ENCODE measurements at places on chromosomes 7 and 10. TPM values are rescaled to one million over a fixed set of nuclear protein-coding genes. Genes with fewer than 3 reads are reported as not detected.

DNA sequence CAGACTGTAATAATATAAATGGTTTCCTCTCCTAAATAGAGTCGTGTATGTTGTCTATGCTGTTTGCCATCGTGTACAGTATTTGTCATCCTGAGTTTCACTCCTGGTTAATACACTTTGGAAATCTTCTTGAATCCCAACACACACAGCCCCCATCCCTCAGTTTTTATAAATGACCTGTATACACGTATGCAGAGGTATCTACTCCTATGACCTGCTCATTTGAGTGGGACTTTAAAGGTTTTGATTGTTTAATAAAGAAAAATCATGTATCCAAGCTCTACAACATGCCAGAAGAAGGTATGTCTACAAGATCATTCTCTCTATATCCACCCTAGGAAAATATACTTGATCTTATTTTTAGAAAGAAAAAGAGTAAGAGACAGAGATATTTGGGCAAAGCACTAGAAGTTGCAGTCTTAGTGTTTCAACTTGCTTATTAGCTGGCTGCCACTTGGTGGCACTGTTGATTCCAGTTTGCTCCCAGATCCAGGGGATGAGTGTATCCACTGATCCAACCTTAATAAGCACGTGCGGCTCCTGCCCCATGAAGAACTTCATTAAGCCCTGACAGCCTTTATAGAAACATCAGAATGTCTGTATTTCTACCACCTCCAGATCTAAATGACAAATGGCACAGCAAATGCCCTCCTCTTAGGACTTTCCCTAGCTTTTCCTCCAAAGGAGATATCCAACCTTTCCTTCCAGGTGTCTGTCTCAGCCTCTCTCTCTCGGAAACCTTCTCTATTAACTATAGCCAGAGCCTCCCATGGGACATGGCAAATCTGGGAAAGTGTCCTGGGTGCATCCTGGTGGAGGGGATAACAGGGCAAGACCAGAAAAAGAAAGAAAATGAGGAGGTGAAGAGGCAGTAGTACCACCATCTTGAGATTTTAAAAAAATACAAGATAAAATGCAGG, 181.6 kb upstream of the NEBL start:
- peak; percentile 50 for DNase-seq

DNA sequence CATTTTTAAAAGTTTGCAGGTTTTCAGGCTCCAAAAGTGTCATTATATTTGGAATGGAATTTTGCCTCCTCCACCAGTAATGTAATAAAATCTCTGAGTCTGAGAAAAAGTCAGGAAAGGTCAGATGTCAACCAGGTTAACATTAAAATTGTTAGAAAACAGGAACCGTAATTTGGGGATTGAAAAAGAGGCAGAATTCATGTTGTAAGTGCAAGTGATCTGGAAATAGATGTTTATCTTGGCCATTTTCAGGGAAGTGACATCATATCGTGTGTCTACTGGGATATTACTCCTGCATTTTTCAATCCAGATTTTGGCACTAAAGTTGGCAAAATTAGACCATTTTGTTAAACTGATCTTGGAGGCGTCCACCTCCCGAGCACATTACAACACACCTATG, 428.5 kb upstream of the MGMT start:
- DNase-seq: no peak

Gene LFNG
- 0.33 TPM for total RNA-seq

Gene CALHM1
- not detected for total RNA-seq

DNA sequence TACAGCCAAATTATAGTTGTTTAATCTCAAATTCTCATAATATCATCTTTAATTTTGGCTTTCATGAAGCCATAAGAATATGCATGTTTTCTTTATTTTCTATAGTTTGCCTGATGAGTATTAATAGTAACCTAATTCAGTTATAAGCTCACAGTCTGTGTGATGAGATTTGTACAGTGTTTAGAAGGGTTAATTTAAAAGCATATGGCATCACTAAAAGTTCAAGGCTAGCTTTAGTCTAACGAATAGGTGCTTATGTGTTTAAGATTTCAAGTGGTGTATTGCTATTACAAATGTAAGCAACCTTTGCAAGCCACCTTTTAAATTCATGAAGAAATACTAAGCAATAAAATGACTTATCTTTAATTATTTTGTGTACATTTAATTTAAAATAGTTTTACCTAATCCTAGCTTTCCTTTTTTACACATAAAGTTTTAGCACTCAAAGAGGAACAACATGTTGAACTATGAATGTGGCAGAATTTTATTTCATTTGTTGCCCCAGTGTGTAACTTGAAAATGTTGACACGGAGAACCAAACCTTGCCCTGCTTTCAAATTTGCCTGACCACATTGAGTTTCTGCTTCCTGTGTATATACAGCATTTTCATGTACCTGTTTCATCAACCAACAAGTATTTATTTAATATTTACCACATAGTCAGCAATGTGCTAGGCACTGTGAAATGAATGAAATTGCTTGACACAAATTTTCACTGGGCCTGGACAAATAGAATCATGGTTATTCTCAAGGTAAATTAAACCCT, 41.5 kb downstream of the TET1 start:
- no peak for DNase-seq

Gene LIPF
- not detected for total RNA-seq

- DNase-seq: no peak
These were observed 113.9 kb upstream of the STK17A start for GRCh38 chr7:43469051-43469450.

DNA sequence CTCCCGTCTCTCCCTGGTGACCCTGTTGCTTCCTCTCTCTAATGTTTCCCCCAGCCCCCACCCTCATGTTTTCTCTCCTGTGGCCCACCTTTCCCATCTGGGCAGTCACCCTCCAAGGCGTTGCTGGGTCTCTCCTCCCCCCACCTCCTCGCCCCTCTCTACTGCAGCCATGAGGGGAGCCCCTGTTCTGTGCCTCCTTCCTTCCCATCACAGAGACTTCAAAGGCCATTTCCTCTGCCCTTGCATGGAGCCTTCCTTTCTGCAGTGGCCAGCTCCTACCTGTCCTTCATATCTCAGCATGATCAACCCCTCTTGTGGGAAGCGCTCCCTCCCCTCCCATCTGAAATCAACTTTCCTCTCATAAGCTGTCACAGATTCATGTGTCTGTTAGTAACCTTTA, 194.0 kb upstream of the PRSS58 start:
- no peak for DNase-seq

GRCh38 chr10:47061776-47062175, 150.5 kb downstream of the PTPN20 start:
- DNase-seq: no peak

DNA sequence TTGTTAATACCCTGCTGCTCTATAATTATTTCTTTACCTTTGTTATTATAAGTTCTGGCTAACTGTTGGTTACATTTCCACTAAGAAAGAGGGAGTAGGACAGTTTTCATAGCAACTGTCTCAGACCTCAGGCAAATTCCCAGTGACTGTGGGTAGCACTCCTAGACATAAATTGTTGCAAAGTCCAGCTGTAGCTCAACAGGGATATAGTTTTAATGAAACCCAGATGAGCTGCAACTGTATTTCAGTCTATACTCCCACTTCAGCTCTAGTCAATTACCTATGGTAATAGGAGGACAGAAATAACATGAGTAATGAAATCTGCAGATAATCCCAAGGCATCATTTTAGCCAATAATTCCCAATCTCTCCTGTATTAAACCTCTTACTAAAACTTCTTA, 103.0 kb upstream of the SEMA3A start:
- no peak for DNase-seq

Gene STEAP4
- total RNA-seq: 0.99 TPM

DNA sequence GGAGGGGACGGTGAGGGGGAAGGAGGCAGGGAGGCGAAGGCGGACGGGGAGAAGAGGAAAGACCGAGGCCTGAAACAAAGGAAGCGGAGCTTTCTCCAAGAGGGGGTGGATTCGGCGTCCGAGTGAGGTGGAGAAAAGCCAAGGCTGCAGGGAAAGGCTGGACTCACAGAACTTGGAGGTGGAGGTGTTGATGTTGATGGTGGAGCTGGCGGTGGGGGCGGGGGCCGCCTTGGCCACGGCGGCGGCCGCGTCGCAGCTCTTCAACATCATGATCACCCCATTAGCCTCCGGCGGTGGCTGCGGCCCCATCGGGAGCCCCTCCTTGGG, 578 bp downstream of the CACUL1 start:
- peak; percentile 31 for DNase-seq

DNA sequence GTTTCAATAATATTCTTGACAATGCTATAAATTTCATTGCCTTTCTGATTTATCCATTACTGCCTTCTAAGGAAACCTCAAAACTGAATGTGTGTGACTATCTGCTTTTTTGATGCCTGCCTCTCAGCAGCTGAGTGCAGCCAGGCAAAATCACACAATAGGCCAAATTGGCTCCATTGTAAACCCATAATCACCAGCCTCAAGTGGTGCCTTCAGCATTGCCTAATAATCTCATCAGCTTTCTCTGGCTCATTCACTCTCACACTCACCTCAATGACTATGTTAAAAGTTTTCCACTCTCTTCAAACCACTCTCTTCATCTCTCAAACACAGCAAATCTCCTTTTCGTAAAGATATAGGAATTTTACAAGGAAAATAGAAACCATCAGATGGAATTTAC, 182.5 kb upstream of the COL1A2 start:
- no peak for DNase-seq

GRCh38 chr10:44913350-44914081, 2.4 kb downstream of the TMEM72 start:
- DNase-seq: no peak

DNA sequence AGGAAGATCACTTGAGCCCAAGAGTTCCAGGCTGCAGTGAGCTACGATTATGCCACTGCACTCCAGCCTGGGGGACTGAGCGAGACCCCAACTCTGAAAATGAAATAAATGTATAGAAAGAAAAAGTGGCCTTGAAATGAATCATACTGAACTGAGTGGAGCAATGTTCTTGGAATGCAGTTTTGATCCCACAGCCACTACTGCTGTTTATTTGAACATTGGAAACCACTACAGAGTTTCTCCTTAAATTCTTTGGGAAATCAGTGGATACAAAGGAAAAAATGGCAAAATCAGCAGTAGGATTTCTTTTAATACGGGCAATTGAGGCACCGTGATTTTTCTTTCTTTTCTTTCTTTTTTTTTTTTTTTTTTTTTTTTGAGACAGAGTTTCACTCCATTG, 637.4 kb downstream of the GALNT17 start:
- DNase-seq: peak; percentile 46
